ENCODE measurements at places on chromosomes 12 and 14.

GRCh38 chr12:12207746-12208145, 59.1 kb downstream of the LRP6 start:
- no peak for DNase-seq

GRCh38 chr14:24481622-24482324, 26.3 kb downstream of the CMA1 start:
- DNase-seq: peak; percentile 17

GRCh38 chr12:3913278-3913677, 40.1 kb upstream of the PARP11 start:
- no peak for DNase-seq

- DNase-seq: no peak
Measured at GRCh38 chr14:85556267-85556666, 26.3 kb downstream of the FLRT2 start.

GRCh38 chr14:59919570-59920377, at the start of gene LRRC9:
TSS of gene LRRC9 (plus strand) at chr14:59920144.
- DNase-seq: peak; percentile 23

GRCh38 chr12:83574142-83574541, 887.4 kb downstream of the TMTC2 start:
- no peak for DNase-seq

DNA sequence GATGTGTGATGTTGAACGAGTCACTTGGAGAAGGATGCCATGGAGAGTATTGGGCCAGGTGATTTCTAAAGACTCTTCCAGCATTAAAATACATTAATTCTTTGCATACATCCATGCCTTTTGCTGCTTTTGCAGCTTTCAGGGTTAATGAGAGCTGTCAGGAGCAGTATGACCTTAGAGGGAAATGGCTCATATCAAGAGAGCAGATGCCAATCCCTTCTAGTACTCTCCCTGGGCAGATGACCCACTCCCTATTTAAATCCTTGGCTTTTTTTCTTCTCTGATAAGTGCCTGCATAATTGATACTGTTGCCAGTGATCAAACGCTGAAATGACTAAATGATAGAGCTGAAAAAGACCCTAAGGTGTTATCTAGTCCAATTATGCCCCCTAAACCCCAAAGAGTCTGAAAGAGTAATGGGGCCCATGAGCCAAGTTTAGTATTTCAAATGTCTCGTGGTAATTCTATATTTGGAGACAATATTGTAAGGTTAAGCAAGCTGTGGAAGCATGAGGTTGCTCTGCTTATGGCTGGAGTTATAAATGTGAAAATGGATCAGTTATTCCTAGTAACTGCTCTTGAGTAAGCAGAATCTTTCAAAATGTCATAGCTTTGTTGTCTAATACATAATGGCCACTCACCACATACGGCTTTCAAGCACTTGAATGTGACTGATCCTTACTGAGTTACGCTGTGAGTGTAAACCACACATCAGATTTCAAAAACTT, 137.3 kb downstream of the ETV6 start:
- DNase-seq: no peak

GRCh38 chr14:54253195-54253947, 143.4 kb upstream of the CDKN3 start:
- DNase-seq: no peak

DNA sequence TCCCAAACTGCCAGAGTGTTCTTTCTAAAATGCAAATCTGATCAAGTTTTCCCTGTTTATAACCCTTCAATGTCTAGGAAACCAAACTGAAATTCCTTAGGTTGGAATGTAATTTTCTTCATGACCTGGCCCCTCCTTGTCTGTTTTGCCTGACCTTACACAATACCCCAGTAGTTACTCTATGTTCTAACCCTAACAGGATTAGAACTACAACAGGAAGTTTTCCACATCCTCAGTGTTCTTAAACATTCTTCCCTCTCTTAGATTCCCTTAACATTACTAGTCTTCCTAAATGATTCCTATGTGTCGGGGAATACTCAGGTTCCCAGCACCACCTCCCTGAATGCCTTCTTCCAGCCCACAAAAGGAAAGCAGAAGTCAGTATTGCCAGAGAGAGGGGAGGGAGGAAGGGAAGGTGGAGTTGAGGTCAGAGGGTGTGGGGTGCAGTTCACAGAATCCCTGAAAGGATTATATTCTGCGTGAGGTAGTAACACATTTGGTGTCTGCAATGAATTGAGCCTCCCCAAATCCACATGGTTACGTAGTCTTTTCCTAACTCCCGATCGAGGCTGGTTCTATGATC, 72.6 kb downstream of the BBS10 start:
- DNase-seq: no peak

- no peak for DNase-seq
Measured at GRCh38 chr12:13156277-13156676, 40.2 kb upstream of the EMP1 start.

DNA sequence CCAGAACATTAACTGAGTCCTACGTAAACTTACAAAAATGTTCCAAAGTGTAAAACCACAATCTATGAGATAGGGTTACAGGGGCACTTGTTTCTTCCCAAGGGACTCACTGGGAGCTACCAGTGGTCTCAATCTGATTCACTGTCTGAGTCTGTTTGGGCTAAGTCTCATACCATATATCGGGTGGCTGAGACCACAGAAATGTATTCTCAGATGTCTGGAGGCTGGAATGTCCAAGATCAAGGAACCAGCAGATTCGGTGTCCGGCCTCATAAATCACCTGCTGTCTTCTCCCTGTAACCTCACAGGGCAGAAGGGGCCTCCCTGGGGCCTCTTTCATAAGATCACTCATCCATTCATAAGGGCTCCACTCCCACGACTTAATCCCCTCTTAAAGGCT, 616.3 kb upstream of the TMEM132C start:
- no peak for DNase-seq

GRCh38 chr12:104622928-104623327, 166.2 kb downstream of the CHST11 start:
- no peak for DNase-seq

- DNase-seq: no peak
Measured at GRCh38 chr12:39505023-39505422, 62.1 kb upstream of the KIF21A start.

- DNase-seq: no peak
Measured at GRCh38 chr12:122537021-122537420, 10.0 kb downstream of the KNTC1 start.

GRCh38 chr14:72617391-72618031, 276.4 kb downstream of the DPF3 start:
- DNase-seq: no peak

DNA sequence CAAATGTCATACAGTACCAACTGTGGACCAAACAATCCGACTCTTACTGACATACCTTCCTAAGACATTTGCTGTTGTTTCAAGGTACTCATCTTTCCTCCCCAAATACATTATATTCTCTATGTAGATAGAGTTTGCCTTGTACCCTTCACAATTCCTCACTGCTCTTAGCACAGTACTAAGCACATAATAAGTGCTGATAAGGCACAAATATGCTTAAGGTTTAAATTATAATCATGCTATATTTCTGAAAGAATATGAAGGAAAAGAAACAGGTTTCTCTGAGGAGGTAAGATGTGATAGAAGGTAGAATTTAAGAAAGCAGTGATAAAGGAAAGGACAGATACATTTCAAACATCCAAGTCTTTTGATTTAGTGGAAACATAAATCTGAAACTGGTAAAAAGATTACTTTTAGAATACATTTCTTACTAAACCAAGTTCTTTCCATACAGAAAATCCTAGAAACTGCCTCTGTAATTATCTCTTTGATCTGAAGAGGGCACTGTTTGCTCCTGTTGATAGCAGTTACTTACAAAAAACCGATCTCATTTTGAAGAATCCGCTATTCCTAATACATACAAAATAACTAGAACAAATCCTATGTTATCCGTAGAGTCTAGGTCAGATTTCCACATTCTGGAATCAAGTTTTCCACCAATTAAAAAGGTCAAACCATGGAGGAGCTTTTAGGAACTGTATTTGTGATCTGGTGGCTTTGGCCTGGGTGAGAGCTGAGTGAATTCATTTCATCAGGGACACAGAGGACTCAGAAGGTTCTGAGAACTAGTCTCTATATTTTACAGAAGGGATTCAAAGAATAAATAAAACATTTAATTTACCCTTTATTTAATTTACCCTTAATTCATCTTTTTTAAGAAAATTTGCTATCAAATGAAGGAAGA, 311.9 kb downstream of the DAD1 start:
- DNase-seq: no peak

GRCh38 chr14:92462568-92462967, 51.0 kb upstream of the RIN3 start:
- DNase-seq: no peak

DNA sequence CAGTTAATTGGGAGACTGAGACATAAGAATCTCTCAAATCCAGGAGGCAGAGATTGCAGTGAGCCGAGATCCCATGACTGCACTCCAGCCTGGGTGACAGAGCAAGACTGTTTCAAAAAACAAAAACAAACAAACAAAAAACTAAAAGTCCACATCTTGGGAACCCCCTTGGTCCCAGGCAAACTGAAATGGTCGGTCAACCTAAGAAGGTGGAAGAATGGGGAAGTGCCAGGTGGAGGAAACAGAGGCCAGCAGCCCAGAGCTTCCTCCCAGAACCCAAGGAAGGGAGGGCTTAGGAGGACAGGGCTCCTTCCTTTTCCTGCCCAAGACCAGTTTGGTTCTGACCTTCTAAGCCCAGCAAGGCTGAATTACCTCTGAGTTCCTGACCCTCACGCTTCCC, 121.0 kb upstream of the FUT8 start:
- no peak for DNase-seq

DNA sequence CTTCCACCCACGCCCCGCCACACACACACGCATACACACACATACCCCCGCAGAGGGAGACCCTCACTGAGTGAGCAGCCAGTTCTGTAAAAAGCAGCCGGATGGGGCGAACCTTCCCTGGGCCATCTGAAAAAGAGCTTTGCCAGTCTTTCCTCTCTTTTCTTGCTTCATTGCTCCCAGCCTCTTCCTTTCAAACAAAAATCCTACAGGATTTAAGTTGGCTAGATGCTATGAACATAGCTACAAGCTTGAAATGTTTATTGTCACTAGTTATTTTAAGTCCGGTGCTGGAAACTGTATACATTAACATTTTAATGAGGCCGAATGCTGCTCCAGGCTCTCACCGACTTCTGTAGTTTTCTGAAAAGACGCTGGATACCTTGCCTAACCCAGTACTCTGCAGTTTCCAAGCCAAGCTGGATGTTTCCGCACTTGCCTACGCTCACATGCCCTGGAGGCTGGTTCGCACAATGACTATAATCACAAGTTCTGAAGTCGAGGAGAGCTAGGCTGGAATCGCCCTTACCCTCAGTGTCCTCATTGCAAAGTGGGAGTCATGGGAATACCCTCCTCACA, 39.2 kb downstream of the LTBP2 start:
- DNase-seq: no peak

DNA sequence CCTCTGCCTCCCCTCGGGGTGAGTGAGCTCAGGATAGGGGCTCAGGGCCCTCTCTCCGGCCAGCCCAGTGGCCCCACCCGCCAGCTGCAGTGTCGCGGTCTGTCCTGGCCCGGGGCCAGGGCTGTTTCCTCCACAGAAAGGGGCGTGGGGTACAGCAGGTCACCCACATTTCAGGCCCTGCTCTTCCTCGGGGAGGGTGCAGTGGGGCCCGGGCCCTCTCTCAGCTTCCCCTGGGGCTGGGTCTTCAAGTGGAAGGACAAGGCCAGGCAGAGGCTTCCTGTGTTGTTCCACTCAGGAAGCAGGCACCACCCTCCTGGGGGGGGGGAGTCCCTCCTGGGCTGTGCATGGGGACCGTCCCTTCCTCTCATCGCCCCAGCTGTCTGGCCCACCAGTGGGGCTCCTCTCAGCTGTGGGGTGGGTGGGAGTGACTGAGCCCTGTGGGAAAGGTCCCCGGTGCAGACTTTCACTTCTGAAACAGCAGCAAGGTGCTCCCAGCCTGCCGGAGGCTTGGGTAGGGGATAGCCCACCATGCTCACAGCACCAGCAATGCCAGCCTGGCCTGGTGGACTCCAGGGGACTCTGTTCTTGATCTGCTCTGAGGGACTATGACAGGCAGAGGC, 3.7 kb downstream of the GPR132 start:
- no peak for DNase-seq

DNA sequence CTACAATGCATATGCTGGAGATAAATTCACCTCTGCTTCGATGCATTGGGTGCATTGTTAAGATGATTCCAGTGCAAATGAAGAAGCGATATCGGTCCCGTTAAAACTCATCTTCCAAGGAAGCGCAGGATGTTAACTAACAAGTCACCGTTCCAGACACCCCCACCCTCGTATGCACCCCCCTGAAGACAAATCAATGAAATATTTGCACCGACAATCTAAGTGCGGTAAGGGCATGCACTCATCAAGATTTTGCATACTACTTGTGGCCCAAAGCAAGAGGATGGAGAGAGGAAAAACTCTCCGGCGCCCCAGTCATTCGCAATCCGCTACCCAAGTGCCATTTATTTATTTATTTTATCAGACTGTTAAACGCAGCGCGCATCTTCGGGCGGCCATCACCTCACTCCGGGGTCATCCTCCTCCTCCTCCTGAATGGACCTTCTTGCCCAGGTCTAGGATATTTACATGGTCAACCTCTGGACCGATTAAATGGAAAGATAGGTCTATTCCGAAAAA, 1.2 kb downstream of the NOVA1 start:
- DNase-seq: no peak

DNA sequence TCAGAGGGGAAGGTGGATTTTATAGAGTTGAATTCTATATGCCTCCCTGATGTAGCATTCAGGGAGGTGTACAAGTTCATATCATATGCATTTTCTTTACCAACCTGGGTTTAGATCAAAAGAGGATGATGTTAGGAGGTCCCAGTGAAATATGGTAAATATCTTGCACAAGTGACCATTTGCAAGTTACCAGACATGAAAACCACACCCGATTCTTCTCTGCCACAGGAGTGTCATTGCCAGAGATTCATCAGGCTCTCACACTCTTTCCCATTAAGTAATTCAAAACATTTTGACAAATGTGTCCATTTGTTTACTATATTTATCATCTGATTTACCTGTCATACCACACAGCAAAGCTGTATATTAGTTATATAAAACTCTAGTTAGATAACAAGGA, 44.0 kb downstream of the VCPKMT start:
- DNase-seq: no peak

GRCh38 chr14:60116181-60116580, 24.5 kb downstream of the PCNX4 start:
- DNase-seq: no peak

DNA sequence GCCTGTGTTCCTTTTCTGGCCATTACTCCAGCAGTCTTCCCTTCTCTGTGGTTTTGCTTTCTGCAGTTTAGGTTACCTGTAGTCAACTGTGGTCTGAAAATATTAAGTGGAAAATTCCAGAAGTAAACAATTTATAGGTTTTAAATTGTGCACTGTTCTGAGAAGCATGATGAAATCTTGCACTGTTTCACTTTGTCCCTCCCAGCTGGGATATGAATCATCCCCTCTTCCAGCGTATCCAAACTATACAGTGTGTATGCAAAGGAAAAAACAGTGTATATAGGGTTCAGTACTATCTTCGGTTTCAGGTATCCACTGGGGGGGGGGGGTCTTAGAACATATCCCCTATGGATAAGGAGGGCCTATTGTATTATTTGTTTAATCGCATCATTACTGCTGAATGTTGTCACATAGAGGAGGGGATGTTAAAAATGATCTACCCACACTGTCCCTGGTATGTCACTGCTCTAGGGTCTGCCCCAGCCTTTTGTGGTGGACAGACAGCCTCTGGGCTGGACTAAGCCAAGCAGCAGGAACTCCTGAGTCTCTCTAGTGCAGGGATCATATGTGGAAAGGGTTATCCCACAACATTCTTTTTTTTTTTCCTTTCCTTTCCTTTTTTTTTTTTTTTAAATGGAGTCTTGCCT, 109.1 kb upstream of the MAX start:
- no peak for DNase-seq

- DNase-seq: no peak
Measured at GRCh38 chr14:75155169-75155568, 21.2 kb downstream of the TMED10 start.

GRCh38 chr14:81684696-81685095, 151.0 kb upstream of the SEL1L start:
- no peak for DNase-seq
